ENCODE measurements at places on chromosomes 6 and 20.

- DNase-seq: no peak
These were observed 37.7 kb downstream of the AK9 start for GRCh38 chr6:109653264-109653663.

DNA sequence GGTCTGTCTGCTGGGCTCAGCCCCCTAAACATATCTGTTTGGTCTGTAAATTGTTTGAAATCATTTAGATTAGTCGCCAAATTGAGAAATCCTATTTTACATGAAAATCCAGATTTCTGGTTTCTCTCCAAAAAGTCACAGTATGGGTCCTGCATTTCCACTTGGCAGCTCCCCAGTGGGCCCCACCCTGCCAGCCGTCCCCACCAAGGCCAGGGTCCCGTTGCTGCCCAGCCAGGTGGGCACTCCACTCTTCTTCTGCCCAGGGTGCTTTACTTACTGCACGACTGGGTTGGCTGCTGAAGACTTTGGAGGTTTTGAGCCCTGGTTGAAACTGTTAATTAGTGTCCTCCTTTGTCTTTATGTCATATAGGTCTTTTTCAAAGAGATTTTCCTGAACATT lies 50.4 kb downstream of the ARFGEF2 start:
- no peak for DNase-seq

DNA sequence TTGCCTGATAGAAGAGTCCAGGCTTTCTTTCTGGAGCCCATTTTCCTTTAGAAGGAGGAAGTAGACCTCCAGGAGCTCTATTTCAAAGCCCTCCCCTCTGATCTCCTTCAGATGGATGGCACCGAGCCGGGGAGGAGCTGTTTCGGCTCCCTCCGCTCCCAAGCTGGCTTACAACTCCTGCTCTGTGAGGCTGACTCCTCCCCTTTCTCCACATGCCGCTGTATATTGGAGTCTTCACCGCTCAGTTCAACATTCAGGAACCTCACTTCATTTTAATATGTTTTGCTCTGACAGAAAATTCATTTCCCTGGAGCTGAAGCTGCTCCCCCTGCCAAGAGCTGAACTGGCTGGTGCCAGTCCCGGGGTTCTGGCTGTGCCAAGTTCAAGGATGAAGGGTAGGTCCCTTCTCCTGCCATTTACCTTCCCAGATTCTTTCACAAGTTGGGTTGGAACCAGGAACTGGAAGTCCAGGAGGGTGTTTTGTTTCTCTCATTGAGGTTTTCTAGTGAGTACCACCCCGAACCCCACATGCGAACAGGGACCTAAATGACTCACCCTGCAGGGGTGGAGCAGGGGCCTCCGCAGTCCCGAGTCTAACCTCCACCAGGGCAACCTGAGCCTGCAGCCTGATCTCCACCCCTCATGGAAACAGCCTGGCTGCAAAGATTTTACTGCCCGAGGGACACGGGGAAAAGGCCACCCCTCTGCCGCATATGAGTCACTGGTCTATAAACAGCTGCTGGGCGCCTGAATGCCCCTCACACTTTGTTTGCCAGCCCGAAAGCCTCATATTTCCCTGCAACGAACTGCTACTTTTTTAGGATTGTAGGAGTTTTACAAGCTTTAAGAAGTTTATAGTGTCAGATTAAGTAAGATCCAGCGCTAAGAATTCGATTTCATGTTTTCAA lies 68.6 kb upstream of the FOXA2 start:
- DNase-seq: no peak

GRCh38 chr20:10453241-10453640 lies 18.1 kb downstream of the SLX4IP start:
- no peak for DNase-seq

GRCh38 chr6:95819939-95820338 lies 195.8 kb upstream of the FUT9 start:
- no peak for DNase-seq

DNA sequence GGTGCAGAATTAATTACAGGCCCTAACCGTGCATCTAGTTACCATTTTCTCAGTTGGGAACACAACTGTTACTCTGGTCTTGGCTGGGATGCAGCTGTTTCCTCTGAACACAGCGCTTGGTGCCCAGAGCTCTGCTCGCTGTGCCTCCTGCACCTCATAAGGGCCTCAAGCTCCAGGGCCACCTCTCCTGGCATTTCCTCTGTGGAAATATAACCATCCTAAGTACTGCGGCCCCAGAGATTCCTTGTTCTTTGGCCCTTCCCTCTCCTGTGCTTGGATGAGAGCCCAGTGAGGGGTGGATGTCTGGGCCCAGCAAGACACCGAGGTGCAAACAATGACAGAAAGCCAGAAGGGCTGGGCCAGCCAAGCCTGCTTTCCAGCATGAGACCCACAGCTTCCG lies 169.9 kb upstream of the CST7 start:
- DNase-seq: no peak

GRCh38 chr20:19784511-19785172 lies 26.6 kb downstream of the RIN2 start:
- peak; percentile 66 for DNase-seq

DNA sequence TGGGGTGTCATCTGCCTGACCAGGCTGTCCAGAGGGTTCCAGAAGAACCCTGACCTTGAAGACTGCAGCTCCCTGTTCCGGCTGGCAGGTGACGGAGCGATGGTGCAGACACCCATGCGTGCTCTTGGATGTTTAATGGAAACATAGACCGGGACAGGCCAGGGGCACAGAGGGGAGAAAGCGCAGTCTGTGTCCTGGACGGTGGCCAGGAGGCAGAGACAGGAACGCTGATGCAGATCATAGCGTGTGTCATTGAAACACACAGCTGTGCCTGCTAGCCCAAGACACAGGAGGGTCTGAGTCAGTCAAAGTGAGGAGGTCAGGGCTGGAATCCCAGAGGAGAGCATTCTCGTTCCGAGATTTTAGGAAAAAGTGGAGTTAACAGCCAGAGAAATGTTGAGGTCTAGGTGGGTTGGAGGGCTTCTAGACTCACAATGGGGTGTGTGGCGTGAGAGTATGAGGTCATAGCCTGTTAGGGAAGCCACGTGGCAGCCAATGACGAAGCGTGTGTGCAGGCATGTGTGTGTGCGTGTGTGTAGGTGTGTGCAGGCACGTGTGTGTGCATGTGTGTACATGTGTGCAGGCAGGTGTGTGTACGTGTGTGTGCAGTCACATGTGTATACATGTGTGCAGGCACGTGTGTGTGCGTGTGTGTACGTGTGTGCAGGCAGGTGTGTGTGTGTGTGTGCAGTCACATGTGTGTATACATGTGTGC lies 167.0 kb downstream of the ERMARD start:
- DNase-seq: no peak

DNA sequence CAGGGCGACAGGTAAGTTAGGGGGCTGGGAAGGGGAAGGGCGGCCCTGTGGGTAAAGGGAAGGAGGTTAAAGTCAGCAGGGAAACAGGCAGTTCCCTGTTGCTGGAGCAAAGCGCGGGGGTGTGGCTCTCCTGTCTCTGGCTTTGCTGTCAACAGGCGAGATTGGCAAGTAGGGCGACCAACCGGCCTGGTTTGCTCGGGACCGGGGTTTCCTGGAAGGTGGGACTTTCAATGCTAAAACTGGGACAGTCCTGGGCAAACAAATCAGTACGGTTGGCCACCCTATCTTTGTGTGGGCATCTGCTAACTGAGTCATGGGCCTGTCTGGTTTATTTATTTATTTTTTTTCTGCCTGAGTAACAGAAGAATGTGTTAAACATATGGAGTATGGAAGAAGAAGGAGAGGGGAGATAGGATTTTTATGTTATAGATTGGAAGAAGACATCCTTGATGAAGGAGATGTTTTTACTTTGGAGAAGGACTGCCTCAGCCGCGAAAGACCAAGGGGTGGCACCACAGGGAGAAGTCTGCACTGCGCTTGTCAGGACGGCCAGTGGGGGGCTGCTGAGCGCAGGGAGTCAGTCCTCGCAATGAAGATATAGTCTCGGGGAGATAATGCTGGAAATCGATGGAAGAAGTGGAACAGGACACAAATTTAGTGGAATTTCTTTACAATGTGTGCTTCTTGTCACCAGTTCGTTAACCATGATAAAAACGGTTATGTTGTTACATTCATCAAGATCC lies 43.4 kb upstream of the ESR1 start:
- no peak for DNase-seq

DNA sequence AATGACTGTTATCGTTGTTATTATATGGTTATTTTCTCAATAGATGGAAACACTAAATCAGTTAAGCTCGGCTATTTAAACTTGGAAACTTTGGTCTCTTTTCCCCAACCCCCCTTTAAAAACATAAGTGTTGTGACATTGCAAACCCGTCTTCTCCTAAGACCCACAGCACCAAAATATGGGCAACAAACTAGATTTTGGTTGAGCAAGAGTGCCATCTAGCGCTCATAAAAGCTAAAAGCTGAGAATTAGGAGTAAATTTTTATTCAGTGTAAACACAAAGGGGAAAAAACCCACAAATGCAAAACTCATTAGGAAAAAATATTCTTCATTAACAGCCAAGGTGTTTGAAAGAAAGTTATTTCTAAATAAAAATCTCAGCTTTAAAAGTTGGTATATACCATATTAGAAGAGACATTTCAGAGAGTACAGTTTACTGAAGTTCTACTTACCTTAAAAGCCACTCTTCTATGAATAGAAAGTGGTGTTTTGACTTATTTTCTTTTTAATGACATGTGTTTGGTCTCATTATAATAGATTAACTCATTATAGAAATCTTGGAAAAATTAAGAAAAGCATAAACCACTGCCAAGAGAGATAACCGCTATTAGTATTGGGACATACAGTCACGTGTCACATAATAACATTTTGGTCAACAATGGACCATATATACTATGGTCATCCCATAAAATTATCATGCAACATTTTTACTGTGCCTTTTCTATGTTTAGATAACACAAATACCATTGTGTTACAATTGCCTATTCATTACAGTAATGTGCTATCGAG lies 21.1 kb downstream of the SESN1 start:
- peak; percentile 21 for DNase-seq

- DNase-seq: no peak
These were observed 71.2 kb downstream of the HIVEP1 start for GRCh38 chr6:12083302-12083701.

DNA sequence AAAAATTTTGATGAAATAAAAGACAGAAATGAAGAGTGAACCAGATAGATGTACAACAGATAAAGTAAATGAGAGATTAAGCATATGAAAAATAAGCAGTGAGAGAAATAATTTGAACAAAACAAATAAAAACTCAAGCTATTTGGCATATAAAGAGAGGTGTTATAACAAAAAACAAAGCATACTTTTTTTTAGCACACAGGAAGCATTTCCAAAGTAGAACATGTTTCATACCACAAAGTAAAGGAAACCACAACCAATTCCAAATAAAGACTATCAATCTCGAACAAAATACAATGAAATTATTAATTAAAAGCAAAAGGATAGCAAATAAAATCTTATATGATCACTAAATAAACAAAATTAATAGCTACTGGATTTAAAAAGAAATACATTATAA lies 6.8 kb downstream of the THEMIS start:
- DNase-seq: no peak

GRCh38 chr6:56517155-56517745 lies 125.4 kb downstream of the DST start:
- DNase-seq: no peak

GRCh38 chr6:53514677-53515076 lies 30.2 kb downstream of the GCLC start:
- no peak for DNase-seq

DNA sequence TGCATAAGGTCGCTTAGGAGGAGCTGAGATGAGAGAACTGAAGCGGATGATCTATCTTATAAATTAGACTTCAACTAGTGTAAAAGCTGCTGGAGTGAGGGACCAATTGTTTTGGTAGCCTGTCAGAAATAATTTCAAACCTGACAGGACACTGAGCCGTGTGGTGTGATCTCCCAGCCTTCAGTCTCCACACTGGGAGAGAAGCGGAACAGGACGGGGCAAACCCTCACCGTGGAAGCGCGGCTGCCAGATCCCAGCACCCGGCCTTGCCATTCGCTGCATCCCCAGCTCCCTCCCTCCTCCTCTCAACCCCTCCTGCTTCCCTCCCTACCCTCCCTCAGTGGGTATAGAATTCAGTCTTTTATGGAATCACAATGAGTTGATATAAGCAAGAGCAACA lies 900.1 kb upstream of the SLC35B3 start:
- no peak for DNase-seq

Data from RCC 7860 (cell line).